ENCODE measurements at places on chromosomes 4 and X. TPM values are rescaled to one million over a fixed set of nuclear protein-coding genes. Genes with fewer than 3 reads are reported as not detected.
A peak's percentile ranks its signal among the peaks of the same experiment; 100 is the strongest.

GRCh38 chr4:55014876-55015275 lies 110.5 kb downstream of the KDR start:
- DNase-seq, result no peak

- no peak for DNase-seq
These were observed 68.8 kb downstream of the SSX7 start for GRCh38 chrX:52585892-52586291.

DNA sequence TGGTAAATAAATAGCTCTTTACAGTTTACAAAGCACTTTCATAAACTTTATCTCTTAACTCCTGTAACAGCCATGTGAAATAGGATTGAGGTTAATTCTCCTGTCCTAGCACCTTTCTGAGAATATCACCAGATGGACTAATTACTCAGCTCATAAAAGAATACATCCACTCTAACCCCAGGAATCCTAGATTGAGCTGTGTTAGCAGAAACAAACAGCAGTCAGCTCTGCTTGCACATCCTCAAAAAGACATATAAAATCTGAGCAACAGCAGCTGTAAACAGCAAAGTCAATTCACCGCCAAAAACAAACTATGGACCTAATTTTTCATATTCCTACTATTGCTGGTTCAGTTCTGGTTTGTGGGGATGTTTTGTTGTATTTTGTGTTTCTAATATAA lies 182.8 kb downstream of the QDPR start:
- no peak for DNase-seq

- no peak for DNase-seq
These were observed 1.7 kb downstream of the CTBP1 start for GRCh38 chr4:1246901-1247863.

GRCh38 chr4:73682508-73682907 lies 57.9 kb upstream of the CXCL8 start:
- DNase-seq, result no peak

DNA sequence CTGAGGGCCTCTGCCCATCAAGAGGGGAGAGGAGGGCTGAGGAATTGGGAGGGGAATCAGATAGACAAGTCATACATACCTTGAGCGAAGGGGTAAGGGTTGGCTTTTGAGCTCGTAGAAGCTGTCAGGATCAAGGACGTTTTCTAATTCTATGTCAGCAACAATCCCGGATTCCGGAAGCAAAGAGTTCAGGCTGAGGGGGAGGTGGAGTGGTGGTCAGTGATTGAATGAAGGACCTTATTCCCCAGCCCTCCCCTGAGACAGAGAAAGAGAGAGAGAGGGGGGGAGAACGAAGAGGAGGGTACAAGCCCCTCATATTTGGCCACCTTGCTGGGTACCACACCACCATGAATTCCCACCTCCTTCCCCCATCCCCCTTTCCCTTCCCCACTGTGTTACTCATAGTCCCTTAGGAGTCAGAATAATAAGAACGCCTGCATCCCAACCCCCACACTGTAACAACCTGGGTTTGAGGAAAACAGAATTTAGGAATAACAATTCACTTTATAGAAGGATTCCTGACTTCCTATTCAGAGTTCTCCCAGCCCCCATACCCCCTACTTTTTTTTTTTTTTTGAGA lies 2.7 kb downstream of the TFE3 start:
- DNase-seq, result peak; percentile 49

DNA sequence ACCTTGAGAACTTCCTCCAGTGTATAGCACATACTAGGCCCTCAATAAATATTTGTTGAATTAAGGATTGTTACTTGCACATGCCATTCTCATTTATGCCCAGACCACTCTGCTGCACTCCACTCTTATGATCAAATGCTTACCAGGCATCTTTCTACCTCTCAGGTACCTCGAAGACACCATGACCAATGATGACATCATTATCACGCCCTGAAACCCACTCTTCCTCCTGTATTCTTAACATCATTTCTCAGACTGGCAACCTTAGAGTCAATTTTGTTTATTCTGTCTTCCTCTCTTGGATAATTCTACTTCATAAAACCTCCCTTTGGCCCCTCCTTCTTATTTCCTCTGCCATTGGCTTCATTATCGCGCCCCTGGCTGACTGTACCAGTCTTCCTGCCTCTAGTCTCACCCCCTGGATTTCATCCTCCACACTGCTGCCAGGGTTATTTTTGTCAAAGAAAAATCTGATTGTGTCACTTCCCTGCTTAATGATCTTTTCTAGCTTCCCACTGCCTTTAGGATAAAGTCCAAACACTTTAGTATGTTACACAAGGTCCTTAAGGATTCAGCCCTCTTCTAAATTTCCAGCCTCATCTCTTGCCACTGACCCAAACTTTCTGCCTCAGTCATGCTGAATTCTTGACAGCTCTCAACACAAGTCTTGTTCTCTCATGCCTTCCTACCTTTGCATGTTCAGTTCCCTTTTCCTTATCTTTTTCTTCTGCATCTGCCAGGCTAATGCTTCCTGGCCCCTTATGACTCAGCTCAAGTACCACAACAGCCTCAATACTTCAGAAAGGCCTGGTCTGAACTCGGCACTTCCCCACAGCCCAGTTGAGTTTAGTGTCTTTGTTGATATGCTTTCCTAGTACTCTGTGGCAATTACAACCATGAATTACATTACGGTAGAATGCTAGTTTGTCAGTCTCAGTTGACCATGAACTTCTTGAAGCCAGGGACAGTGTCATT lies 45.8 kb downstream of the HDAC8 start:
- no peak for DNase-seq

- DNase-seq, result no peak
These were observed 792 bp downstream of the ADRA2C start for GRCh38 chr4:3766785-3767569.

GRCh38 chrX:120213438-120214265 lies 37.0 kb upstream of the ZBTB33 start:
- DNase-seq, result no peak

GRCh38 chr4:128354205-128354821 lies 66.7 kb upstream of the PGRMC2 start:
- DNase-seq, result peak; percentile 70

DNA sequence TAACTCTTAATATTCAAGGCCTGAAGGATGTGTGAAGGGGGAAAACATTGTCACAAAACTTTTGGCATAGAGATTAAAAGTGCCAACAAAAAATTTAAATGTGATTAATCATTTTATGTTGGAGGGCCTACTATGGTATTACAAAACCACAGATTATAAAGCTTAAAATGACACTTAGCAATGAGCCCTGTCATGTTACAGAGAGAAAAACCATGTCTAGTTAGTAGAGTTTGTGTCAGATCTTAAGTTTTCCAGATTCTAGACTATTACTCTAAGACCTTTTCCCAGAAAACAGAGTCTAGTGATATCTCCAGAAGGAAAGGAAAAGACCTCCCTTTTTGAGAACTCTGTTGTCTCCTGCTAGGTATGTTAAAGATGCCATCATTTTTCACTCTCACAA lies 239.1 kb upstream of the DKK2 start:
- no peak for DNase-seq

DNA sequence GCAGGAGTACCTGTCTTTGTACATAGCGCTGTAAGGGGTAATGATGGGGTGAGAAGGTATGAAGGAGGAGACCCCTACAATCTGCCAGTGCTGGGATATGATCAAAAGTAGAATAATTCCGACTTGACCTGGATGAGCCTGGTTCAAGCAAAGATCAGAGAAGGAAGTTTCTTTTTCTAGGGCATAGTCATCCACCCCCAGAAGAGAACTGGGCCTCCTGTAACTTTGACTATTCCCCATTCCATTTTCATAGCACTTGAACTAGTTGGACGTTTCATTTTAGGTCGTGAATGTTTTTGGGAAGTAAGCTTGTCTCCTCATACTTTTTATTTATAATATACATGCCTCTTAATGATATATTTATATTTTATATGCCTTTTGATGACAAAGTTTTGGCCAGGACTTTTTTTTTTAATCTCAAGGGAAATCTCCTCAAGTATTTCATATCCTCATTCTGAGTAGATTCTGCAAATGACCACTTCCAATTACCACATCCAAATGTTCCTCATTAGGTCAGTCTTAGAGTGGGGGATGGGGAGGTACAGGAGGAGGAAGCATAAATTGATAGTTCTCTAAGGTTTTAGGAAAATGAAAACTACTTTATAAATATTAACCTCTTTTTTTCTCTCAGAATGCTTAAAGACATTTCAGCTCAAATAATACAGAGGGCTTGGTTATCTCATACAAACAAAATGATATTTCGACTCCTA lies 3.5 kb downstream of the CXorf58 start:
- no peak for DNase-seq

- no peak for DNase-seq
These were observed 8.1 kb upstream of the STPG2 start for GRCh38 chr4:98151145-98151924.

GRCh38 chrX:19214311-19214710 lies 92.0 kb upstream of the ADGRG2 start:
- no peak for DNase-seq

GRCh38 chr4:25795566-25796454 lies 67.0 kb downstream of the SEL1L3 start:
- DNase-seq, result peak; percentile 19

DNA sequence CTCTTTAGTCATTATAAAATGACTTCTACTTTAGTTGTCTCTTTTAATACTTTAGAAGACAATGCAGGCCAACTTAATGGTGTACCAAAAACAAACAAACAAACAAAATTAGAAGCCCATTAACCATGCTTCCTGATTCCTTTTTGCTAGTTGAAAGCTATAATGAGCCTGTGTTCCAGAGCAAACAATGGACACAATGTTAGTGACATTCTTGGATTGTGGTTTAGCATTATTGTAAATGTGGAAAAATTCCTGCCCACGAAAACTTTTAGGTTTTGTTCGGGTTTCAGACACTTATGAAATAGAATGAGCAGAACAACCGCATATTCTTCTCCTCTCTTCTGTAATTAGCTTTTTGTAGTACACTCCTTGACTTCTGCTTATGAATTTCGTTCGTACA lies 1682.7 kb upstream of the PCDH7 start:
- no peak for DNase-seq

DNA sequence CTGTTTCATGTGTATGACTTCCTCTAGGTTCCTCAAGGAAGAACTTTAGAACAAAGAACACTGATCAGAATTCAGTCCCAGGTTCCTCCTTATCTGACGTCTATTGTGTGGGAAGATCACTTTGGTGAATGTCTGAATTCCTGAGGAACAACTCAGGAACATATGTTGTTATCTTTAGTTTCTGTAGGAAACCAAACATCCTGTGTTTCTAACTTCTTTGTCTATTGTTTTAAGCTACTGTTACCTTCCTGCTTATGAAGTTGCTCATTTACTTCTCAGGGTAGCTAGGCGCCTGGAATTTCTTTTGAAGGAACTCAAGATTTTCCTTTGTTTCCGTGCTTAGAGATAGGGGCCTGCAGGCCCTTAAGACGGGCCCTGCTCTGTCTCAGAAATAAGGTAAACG lies 46.2 kb downstream of the MAGEB5 start:
- peak; percentile 87 for DNase-seq

DNA sequence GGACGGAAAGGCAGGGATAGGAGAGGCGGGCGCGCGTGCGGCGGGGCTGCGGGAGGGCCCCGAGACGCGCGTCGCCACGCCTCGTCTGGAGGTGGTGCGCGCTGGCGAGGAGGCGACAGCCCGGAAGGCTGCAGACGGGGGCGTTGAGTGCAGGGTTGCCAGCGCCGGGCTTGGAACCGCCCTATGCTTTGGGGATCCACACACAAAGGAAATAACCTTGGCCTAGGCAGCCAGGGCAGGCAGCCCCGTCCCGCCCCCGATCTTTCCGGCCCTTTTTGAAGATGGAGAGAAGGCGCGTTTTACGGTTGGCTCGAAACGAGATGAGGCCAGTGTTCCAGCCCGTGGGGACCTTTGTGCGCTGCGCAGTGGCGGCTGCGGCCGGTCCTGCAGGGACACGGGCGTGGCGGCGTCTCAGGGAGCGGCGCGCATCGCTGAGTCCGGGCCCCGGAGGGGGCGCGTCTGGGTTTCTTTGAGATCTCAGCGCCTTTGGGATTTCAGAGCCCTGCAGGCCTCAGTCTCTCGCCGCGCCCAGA lies 50.8 kb upstream of the TRIM2 start:
- DNase-seq, result no peak

DNA sequence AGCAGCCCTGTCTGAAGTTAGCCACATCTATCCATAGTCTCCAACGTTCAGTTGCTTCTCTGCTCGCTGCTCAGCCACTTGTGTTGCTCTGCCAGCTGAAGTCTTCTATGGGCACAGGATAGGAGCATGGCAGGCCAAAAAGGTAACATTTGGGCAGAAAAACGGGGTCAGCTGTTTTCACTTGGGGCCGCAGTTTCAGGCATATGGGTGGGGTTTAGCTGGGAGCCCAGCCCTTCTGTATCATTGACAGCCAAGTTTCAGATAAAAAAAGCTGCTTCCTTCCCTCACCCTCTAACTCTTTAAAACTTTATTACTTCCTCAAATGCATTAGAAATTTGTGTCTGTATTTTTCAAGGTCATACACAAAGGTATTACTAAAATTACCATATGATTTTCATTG lies 18.4 kb upstream of the MANBA start:
- DNase-seq, result no peak

GRCh38 chrX:103688946-103689345 lies 2.4 kb upstream of the MORF4L2 start:
- no peak for DNase-seq

- DNase-seq, result no peak
These were observed 42.1 kb downstream of the RBPJ start for GRCh38 chr4:26362745-26363439.

- no peak for DNase-seq
These were observed 462.8 kb downstream of the PCDH18 start for GRCh38 chr4:137069473-137069872.

The KDM5C gene
- 40.2 TPM for total RNA-seq

The PLAC1 gene
- 5.1 TPM for total RNA-seq

The MSANTD1 gene
- 0.07 TPM for total RNA-seq

The KIAA1210 gene
- total RNA-seq, result not detected

The NMU gene
- 0.27 TPM for total RNA-seq

The TXK gene
- total RNA-seq, result not detected

The SUPT20HL1 gene
- total RNA-seq, result not detected

The GRPR gene
- total RNA-seq, result 0.11 TPM

The MAGEB2 gene
- not detected for total RNA-seq

The CT45A5 gene
- not detected for total RNA-seq

The CTSO gene
- total RNA-seq, result 1.6 TPM

Data from foreskin keratinocyte (primary cell).